ENCODE measurements at places on chromosomes 2 and 18.

DNA sequence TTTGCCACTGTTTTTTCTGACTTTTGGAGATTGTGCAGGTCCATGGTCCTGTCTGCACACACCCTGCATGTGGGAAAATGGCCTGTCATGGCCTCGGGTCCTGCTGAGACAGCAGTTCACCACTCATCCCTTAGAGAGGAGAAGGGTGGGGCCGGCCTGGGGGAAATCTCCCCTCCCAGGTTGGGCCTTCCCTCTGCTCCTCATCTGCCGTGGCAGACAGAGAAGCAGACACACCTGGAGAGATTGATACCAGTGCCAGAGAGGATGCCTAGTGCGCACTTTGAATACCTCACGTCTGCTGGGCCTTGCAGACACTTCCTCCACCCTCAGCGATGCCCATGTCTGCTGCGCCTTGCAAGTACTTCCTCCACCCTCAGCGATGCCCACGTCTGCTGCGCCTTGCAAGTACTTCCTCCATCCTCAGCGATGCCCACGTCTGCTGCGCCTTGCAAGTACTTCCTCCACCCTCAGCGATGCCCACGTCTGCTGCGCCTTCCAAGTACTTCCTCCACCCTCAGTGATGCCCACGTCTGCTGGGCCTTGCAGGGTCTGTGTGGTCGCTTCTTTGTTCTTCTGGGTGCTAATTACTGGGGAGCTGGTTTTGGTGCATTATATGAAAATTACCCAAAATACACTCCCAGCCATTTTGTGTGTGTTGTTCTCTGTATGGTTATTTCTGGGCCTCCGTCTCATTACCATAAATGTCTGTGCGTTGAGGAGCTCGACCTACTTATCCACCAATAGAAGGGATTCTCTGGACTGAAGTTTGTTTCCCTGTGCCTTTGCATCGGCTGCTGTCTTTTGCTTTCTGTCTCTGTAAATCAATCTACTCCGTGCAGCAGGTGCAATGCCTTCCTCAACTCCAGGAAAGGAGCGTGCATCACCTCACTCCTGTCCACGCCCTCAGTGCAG, 186.9 kb upstream of the PXDN start:
- DNase-seq = no peak

DNA sequence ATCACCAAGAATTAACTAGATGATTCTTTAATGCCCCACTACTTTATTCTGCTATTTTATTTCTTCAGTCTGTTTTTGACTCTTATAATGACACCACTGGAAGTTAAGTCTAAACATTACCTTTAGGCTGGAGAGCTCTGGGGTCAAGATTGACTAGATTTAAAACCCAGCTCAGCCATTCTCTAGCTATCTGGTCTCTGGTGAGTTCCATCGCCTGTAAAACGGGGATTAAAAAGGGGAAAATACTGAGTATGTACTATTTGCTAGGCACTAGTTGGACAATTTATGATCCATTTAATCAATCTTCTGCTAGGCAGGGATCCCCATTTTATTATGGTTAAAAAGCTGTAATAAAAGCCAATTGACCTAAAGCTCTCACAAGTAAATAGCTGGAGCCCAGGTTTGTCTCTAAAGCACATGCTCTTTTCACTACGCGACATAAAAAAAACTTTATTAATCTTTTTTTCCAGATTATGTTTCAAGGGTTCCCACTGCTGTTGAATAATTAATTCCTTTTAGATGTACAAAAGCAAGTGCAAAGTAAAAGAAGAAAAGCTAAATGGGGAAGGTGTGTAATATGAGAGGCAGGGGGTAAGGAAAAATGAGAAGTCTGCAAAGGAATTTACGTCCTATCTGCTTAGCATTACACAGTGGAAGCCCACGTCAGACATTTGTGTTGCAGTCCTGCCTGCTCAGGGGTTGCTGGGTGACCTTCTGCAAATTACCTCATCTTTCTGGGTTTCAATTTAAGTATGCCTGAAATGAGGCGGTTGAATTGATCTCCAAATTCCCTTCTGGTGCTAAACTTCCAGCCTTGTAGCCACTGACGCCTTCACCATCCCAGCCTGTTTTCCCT, 918 bp upstream of the NABP1 start:
- DNase-seq = no peak

- DNase-seq = no peak
These were observed 178.7 kb downstream of the ALK start for GRCh38 chr2:29742656-29743055.

- DNase-seq = peak; percentile 13
These were observed 453.4 kb downstream of the TGIF1 start for GRCh38 chr18:3903337-3903736.

DNA sequence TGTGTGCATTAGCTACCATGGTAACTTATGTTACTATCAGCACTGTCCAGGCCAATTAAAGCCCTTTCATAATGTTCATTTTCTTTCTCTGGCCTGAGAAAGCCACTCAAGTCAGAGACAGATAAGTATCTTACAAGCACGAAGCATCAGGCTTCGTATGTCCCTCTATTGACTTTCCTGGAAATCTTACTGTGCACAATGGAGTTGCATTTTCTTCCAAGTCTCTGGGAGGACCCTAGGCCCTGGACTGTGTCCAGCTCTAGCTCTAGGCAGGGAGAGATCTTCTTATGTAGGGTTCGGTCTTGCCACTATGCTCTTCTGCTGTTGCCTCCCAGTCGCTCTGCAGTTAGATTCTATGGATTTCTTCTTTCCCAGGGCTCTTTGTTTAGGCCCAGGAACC, 40.0 kb upstream of the ITGA6 start:
- DNase-seq = no peak

DNA sequence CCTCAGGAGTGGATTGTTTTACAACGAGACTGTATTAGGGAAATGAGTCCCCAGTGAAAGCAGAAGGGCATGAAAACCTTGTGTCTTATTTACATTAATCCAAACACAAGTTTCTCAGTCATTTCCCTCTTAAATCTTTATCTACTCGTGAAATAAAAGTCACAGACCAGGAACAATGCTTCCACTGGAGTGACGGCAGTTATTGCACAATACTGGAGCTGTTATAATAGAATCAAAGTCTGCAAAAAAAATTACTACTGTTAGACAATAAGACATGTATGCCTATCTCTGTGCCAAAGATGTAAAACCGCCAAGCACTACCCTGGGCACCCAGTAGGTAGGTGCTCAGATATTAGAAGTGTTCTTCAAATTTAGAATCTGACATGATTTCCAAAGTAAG, 375.5 kb downstream of the ZNF521 start:
- DNase-seq = no peak

DNA sequence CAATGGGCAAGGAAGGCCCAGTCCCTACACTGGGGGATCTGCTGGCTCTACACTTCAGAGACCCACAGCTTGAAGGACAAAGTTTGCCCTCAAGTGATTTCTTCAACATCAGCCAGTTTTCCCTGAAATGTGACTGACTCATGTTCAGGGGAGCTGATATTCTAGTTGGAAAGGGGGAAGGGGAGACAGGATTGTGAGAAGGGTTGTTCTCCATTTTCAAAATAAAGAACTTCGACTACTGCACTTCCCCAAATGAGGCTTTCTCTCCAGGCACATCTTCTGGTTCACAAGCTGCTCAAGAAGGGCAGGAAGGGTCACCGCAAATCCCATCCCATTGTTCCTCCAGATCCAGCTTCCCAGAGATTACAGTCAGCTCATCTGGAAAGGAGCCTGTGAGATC, 117.6 kb downstream of the BCL2L11 start:
- DNase-seq = no peak

- no peak for DNase-seq
These were observed 3.3 kb upstream of the POU3F3 start for GRCh38 chr2:104850361-104851290.

DNA sequence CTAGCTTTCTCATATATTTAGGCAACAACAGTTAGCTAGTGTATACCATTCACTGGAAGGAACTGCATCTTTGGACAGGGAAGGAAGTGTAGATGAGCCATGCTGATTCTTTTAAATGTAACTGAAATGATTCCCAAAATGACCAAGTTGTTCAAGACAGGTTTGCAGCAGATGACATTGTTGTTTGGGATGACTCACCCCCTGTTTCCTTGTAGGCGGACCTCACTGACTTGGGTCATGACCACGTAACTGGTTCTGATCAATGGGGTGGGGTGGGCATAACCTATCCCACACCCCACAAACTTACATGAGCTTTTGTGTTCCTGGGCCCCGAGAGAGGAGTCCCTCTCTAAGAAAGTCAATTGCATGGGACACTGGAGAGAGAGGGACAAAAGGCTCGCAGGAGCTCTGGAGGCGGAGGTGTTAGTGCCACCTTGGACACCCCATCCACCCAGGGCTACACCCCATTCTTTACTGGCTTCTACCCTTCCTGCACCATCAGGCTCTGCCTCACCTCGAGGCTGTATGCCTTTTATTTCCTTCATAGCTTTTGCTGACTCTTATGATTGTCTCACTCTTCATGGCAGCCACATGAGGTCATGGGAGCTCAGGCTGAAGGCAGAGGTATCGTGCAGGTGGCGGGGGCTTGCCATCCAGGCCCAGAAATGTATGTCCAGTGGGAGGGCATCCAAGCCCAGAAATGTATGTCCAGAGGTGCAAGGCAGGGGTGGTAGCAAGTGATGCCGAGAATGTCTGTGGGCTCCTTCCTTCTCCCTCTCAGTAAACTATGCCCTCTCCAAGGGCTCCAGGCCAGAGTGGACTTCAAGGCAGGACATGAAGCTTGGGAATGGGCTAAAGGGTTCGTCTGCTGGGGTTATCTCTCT, 108.0 kb downstream of the TWIST2 start:
- DNase-seq = no peak

- DNase-seq = no peak
These were observed 861.8 kb downstream of the TRIB2 start for GRCh38 chr2:13578547-13578946.

DNA sequence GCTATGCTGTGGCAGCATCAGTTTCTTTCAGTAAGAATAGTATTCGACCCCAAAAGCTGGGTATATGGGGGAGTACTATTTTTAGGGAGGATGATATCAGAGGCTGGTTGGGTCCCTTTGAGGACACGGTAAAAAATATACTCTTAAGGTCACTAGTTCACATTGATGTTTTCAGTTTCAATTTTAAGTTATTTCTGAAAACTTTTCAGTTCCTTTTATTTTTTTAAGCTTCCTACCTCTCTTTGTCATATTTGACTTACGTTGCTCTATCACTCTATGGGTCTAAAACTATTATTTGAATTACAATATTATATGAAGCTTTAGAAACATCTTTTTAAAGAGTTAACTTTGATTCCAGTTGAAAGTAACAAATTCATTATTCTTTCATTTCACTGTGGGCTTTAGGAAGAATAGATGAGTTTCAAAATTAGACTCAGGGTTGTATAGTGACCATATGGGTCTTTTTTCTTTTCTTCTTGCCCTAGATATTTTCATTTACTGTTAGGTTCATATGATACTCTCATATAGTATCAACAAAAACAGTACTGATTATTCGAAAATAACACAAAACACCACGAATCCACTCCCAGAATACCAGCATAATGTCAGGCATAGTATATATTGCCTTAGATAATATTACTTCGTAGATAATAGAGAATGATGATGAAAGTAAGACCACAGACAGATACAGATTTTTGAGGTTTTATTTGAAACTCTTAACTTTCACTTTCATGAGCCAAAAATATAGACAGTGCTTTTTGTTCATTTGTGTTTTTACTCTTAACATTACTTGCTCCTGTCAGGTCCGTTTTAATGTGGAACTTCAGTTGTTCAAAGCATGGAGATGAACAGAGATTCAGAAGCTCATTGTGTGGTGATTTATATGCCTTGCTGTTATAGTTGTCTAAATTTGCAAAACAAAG, 9.8 kb downstream of the RMDN2 start:
- DNase-seq = no peak

DNA sequence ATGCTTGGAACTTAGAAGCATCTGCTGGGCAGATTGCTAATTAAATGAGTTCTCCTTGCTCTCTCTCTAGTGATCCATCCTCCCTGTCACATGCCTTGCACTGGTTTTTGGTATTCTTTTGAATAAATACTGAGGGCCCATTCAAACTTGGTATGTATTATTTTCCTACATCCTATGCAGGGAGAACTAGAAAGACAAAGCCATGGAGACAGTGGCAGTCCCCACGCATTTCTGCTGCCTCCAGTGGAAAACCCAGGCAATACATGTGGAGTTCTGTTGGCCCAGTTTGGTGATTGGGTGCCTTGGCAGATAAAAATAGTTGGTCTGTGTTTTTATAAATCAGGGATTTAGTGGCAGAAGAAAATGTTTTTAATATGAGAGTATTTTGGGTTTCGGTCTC, 68.7 kb downstream of the DIS3L2 start:
- no peak for DNase-seq

DNA sequence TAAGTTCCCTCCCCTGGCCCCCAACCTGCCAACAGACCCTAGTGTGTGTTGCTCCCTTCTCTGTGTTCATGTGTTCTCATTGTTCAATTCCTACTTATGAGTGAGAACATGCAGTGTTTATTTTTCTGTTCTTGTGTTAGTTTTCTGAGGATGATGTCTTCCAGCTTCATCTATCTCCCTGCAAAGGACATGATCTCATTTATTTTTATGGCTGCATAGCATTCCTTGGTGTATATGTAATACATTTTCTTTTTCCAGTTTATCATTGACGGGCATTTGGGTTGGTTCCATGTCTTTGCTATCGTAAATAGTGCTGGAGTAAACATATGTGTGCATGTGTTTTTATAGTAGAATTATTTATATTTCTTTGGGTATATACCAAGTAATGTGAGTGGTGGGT, 602.2 kb downstream of the DSC3 start:
- no peak for DNase-seq

DNA sequence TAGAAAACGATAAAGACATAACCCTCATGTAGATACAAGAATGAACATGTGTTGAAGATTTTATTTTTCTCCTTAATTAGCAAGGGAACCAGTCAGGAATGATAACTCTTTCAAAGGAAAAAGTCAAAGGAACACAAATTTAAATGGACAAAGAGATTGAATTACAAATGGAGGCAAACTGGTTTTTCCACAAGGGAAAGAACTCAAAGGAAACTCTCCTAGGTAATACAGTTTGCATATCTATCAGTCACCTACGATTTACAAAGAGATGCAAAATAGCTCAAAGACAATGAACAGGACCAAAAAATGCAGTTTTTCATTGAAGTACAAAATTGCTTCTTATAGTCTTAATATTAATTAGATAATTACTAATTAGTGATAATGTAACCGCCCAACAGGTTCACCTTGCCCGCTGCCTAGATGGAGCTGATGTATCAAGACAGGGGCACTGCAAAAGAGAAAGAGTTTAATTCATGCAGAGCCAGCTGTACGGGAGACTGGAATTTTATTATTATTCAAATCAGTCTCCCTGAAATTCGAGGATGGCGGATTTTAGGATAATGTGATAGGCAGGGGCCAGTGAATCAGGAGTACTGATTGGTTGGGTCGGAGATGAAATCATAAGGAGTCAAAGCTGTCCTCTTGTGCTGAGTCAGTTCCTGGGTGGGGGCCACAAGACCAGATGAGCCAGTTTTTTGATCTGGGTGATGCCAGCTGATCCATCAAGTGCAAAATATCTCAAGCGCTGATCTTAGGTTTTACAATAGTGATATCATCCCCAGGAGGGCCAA, 151.0 kb downstream of the TMEM17 start:
- no peak for DNase-seq
